CD14-positive monocyte (primary cell): ENCODE measurements at places on chromosomes 4 and X.

DNA sequence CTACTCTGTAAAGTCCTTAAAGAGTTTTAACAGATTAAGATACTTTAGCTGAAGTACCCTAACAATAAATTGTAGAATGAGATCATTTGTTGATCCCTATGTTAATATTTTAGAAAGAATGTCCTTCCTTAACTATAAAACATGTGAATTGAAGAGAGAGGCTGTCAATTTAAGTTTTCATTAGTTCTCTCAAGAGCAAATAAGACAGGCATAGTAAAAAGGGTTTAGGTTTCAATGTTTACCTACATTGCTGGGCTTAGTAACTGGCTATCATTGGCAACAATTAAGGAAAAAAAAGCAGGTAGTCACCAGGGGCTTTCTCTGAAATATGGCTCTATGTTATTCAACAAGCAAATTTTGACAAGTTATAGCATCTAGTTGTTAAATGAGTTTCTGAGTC, 91.5 kb downstream of the ATRX start:
- no peak for DNase-seq

DNA sequence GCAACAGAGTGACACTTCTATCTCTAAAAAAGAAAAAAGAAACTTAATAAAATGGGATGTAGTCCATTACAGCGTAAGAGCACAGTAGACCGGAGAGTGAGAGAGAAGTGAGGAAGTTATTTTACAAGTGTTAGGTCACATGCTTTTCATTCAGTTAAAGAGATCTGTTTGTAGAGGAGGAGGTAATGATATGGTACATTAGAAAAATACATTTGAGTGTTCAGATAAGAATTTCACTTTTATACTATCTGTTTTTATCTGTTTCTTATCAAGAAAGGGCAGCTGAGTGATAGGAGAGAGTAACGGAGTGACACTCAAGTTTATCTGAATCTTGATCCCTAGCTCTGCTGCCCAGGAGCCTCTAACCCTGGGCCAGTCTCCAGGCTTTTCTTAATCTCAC, 38.9 kb downstream of the FNIP2 start:
- peak; percentile 37 for DNase-seq

DNA sequence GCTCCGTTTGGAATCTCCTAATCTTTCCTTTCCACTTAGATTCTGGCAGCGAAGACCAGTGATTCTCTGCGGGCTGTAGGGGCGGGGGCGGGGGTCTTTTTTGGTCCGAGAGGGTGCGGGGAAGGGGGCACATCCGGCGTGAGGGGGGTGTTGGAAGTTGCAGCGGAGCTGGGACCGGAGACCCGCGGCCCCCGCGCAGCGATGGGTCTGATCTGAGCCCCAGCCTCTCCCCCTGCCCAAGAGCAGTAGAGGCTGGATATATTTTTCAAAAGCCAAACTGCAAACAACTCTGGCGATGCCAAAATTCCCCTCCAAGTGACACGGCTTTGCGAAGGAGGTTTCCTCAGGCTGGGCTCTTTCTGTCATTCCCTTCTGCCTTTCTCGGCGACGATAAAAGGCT, 355 bp downstream of the GRID2 start:
- no peak for DNase-seq

DNA sequence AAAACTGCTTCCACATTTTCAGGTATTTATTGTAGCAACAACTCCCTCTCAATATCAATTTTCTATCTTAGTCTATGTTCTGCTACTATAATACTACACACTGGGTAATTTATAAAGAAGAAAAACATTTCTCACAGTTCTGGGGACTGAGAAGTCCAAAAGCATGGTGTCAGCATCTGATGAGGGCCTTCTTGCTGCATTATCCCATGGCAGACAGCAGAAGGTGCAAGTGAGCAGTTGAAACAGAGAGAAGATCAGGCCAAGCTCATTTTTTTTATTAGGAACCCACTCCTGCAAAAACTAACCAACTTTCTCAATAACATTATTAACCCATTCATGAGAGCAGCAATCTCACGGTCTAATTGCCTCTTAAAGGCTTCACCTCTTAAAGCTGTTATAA, 376.0 kb downstream of the RAB28 start:
- no peak for DNase-seq

DNA sequence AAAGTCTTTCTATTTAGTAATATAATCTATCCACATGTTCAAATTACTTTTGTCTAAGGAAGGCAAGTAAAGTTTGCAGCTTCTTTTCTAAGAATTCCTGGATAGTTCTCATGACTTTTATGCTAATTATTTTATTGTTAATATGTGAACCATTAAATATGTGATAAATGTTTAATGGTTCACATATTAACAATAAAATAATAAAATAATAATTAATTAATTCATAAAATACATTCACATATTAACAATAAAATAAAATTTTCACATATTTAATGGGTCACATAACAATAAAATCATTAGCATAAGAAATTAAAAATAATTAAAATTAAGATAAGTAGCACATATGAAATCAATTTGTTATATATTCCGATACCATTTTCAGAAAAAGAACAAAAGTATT, 1352.4 kb downstream of the ARAP2 start:
- no peak for DNase-seq

DNA sequence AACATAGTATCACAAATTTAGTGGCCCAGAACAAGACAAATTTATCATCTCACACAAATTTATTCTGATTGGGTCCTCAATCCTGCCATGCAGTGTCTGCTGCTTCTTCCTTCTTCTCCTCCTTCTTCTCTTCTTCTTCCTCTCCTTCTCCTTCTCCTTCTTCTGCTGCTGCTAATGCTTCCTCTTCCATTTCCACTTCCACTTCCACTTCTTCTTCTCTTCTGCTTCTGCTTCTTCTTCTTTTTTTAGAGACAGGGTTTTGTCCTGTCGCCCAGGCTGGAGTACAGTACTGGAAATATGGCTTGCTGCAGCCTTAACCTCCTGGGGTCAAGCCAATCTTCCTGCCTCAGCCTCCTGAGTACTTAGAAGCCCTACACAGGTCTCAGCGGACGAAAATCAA, 37.5 kb downstream of the FGFBP1 start:
- peak; percentile 40 for DNase-seq

GRCh38 chr4:124111411-124111810, 601.1 kb downstream of the ANKRD50 start:
- DNase-seq, result no peak

DNA sequence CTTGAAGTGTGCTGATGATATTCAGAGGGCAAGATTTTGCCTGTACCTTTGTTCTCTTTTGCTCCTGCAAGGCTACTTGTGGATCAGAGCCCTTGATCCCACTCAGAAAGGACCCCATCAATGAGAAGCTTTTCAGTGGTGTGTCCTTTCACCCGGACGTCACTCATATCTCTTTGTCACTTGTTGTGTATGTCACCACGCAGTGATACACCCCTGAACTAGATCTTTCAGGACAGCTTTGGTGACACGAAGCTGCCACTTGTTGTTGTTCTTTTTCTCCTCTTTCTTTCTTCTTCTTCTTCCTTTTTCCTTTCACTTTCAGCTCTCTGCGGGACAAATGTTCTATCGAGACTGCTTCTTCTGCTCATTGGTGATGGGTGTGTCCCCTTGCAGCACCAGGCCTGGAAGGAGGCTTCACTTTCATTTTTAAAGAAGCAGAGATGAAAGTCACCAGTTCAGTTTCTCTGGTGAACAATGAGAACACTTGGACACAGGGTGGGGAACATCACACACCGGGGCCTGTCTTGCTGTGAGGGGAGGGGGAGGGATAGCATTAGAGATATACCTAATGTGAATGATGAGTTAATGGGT, 83.6 kb downstream of the NBDY start:
- DNase-seq, result no peak

DNA sequence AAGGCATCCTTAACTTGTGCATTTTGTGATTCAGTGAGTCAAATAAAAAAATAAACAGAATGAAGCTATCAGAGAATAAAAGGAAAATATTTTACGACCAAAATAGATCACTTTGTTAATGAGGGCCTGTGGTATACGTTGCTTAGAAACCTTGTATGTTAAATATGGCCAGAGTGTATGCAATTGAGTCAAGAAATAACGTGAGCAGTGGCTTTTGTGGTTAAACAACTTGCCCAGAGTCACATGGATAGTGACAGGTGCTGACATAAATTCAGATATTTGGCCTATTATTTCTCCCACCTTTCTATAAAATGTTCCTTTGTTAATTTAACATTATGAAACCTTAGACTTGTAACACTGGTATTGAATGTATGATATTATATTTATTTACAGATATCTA, 393.4 kb downstream of the PABPC4L start:
- DNase-seq, result no peak

- DNase-seq, result no peak
These were observed 175.6 kb upstream of the NRK start for GRCh38 chrX:105646592-105647372.

DNA sequence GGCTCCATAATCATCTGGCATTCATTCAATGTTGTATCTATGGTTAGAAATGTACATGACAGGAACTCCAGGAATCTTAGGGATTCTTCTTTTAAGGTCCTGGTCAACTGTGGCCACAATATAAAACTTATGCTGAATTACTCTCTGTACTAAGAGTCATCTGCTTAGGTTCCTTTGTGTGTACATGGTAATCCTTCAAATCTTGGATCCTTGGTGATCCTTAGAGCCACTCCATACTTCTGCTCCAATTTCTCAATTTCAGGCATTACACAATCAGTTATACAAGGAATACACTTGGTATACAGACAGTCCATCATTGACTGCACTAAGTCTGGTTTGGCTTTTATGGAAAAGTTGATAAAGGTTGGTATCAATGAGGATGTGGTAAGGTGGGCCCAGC, 5.8 kb downstream of the SRD5A3 start:
- DNase-seq, result no peak

DNA sequence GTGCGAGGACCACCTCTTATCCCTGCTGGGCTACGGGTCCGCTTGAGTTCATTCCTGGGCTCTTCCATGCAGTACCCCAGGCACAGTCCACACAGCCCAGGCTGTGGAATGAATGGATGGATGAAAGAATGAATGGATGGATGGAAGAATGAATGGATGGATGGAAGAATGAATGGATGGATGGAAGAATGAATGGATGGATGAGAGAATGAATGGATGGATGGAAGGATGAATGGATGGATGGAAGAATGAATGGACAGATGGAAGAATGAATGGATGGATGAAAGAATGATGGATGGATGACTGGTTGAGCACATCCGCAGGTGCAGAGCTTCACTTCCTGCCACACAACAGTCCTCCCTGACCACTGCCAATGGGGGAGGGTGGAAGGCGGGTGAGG, 28.2 kb downstream of the ACOX3 start:
- DNase-seq, result no peak

- DNase-seq, result no peak
These were observed 18.7 kb downstream of the TXLNG start for GRCh38 chrX:16804923-16805464.

DNA sequence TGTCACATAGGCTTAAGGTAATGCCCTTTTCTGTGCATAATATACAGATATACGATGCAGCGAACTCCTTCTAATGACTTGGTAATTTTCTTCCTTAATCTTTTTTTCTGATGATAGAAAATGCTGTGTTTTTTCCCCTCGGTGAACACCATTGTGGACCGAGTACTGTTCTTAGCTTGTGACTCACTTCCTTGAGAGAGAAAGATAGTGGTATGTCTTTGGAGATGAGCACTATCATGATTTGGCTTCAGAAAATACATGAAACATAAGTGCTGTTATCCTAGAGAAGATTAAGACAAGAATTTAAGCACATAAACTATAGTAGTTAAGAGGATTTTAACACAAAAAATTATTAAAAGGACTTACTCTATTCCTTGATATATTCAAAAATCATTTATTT, 63.9 kb downstream of the RS1 start:
- no peak for DNase-seq

DNA sequence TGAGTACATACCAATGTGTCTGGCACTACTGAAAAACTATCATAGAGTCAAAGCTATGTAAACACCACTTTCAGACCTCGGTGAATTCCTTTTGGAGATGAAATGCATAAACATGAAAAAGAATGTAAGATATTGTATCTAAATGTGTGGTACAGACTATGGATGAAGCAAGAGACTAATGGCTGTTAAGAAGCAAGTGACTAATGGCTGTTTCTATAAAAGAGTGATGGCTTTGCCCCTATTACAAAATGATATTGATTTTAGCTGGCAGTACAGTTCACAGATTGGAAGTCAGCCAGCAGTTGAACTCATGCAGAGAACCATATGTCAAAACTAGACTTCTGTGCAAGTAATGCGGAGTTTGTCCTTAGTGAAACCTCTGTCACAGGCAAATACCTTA, 359.3 kb downstream of the GRXCR1 start:
- no peak for DNase-seq

DNA sequence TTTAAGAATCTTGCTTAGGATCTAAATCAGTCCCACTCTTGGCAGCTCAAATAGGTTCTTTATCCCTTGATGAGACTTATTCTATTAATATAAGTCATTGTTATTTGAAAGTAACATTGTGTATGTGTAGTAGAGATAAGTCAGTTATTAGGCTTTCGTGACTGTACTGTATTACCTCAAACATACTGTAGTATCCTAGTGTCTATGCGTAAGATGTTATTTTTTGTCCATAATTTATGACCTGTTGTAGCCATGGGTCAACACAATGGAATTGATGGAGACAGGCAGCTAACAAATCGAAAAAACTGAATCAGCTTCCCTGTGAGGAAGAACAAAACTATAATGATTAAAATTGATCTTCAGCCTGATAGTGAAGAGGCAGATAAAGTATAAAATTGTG, 41.8 kb downstream of the CLCN3 start:
- no peak for DNase-seq

DNA sequence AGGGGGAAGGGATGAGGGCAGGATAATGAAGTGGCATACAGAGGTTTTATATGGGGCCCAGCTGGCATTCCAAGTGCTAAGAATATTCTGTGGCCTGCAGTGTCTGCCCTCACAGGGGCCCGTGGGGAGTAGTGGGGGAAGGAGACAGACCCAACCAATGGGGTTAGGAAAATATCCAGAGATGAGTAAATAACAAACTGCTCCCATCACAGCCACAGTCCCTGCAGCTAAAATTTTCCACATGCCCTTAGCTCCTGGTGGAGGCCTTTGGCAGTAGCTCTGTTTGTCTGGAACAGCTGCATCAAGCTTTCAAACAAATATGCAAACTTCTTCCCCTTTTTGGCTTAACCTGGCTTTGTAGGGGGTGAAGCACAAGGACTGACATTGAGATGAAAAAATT, 3.1 kb downstream of the SRPX2 start:
- DNase-seq, result no peak

GRCh38 chrX:107675823-107676555, 47.7 kb downstream of the PRPS1 start:
- peak; percentile 71 for DNase-seq

DNA sequence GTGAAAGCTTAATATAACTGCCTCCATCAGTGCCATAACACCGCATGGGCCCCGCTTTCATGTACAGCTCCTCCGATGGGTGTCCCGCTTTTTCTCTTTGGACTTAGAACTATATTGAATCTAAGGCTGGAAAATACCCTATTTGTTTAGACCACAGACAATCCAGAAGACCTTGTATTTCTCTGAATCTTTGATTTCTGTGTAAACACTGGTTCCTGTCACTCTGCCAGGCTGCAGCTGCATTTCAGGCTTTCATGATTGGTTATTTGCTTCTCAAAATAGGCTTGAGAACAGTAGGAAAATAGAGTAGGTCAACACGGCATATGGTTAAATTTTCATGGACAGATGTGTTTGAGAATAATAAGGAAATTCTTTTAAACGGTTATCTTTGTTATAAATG, 80.0 kb downstream of the NWD2 start:
- no peak for DNase-seq
